ENCODE measurements at places on chromosomes 1 and 21.

GRCh38 chr1:51842261-51842660 lies 36.3 kb downstream of the NRDC start:
- DNase-seq, result no peak

DNA sequence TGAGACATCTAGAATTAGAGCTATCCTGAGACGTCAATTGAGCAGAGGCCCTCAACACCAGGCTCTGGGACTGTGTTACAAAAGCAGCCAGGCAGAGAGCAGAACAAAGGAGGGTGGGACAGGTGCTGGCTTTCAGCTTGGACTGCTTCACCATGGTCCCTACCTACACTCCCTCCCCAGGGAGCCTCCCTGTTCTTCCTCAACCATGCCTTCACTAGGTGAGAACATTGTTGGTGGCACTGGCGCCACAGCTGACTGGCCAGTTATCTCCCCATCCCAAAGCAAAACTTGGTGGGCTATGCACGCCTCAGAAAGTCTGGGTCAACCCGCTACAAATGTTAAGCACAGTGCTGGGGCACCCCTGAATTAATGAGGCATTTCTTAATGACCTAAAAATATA lies 87.8 kb downstream of the NMNAT2 start:
- no peak for DNase-seq

DNA sequence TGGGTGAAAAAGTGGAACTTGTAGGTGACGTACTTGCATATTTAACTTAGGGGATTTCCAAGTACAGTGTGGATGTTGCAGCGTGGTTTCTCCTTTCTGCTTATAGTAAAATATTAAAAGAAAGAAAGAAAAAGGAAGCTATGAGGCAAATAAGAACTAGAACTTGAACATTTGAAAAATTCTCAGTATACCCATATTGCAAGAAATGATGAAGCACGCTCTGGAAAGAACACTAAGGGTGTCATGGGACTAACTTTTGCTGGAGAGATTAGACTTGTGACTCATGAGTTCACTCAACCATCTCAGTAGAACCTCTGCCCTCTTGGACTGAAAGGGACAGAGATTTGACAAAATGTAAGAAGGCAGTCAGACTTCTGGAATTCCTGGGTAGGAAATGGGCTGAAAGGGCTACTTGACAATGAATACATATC lies 704.5 kb upstream of the ADGRL4 start:
- DNase-seq, result no peak

DNA sequence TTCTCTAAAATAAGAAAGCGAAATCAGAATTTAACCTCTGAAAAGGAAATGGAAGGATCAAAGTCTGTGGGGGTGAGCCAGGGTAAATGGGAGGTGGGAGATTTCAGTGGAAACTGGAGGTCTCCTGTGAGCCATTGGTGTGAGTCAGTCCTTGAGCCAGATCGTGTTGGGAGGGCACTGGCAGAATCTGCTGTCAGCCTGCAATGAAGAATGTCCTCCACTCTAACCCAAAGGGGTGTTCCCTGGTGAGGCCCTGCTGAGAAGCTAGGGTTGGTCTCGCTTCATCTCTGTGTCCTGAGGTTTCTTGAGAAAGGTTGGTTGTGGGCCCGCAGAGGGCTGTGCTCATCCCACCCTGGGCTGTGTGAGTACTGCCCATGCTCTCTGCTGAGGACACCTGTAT lies 2.4 kb downstream of the QSOX1 start:
- no peak for DNase-seq

DNA sequence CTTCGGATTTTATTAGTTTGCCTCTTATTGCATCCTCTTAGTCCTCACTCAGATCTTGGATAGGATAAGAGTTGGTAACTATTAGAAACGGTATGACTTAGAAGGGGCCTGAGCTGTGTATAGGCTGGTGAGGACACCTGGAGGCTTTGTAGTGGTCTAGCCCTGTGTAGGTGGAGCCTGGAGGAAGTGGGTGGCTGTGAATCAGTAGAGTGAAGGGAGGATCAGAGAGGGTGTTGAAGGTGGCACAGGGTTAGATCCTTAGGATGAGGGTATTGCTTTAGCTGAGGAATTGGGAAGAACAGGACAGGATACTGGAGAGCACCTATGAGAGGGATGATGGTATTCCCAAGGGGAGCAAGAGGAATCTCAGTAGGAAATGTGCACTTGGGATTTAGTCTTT lies 5.7 kb downstream of the VANGL1 start:
- DNase-seq, result no peak

DNA sequence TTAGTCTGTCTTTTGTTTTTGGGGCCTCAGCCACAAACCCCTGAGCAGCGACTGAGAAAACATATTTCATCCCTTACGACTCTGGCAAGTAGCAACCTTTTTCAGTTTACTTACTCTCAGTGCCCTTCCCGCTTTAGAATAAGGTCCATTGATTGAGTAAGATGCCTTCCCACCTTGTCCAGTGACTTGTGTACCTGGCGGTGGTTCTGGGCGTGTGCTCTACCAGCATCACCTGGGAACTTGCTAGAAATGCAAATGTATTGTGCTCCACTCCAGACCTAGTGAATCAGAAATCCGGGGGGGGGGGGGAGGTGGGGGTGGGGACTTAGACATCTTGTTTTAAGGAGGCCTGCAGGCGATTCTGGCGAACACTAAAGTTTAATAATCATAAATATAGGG lies 72.1 kb downstream of the S1PR1 start:
- DNase-seq, result no peak

- DNase-seq, result no peak
Observed at GRCh38 chr1:192751260-192751659, 57.6 kb upstream of the RGS2 start.

DNA sequence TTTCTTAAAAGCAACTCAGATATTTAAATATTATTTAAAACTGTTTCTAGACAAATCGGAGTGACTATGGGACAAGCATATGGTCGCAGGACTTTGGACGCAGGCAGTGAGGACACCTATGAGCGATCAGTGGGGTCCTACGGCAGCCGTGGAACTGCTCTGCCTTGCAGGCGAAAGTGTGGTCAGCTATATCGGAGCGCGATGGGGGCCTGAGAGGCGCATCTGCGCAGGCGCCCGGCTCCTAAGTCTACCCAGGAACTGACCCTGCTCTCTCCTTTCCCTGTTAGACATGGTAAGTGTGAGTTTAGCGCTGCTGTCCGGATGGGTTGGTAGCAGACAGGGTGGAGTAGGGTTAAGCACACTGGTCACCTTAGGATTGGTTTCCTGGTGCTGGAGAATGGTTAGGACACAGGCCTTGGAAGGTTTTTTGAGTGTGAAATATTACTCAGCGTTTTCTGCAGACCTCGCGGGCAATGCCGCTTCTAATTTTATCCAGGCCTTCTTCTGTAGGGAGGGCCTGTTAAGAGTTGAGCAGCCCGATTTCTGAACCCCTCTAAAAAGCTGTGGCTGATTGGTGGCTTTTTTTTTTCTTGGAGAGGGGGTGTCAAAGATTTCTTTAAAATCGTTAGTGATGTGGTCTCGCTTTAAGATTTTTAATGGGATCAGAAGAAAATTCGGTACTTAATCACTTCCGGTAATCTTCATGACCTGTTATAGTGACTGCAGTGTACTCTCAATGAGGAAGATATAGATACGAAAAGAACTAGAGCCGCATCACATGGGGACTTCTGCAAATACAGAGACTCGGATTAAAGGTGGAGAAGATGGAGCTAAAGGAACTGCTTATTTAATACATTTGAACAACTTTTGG lies at the start of gene RABGGTB:
Gene RABGGTB, plus strand, starts transcription at position 274 of the 871 bp plus-strand sequence. Its CDS starts 16 bp downstream, at position 290.
- DNase-seq, result peak; percentile 93

DNA sequence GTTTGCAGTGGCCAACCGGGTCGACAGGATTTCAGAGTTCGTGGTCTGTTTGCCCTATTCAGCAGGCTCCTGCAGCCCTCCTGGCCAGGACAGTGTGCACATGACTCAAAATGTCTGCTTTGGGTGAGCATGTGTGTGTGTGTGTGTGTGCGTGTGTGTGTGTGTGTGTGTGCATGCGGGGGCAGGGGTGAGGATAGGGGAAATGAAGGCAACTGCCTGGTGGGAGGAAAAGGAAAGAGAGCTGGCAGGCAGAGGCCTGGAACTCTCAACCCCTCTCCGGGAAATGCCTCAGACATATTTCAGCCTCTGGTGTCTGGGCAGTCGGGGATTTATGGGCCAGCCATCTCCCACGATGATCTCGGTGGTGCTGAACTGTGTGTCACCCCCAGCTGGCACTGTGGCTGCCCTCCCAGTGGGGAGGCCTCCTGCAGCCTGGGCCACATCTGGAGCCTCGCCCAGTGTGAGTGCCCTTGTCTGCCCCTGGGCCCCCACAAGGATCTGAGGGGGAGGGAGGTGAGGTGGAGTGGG lies 15.2 kb downstream of the CDCP2 start:
- DNase-seq, result no peak

DNA sequence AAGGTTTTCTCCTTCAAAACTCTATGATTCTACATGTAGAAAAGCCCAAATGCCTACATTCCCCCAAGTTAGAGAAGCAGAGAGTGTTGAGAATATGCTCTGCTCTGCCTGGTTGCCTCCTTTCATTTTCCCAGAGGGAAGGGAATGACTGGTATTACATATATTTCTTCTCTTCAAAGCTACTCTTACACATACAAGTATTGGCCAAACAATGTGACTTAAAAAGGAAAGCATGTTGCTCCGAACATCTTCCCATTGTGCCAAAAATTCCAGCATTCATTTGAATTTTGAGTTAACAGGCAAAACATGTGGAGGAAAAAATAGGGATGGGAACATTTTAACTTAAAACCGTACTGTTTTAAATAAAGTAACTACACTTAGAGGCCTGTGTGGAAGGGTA lies 125.2 kb downstream of the COQ8A start:
- DNase-seq, result no peak

- no peak for DNase-seq
Observed at GRCh38 chr1:216710055-216710454, 13.2 kb downstream of the ESRRG start.

DNA sequence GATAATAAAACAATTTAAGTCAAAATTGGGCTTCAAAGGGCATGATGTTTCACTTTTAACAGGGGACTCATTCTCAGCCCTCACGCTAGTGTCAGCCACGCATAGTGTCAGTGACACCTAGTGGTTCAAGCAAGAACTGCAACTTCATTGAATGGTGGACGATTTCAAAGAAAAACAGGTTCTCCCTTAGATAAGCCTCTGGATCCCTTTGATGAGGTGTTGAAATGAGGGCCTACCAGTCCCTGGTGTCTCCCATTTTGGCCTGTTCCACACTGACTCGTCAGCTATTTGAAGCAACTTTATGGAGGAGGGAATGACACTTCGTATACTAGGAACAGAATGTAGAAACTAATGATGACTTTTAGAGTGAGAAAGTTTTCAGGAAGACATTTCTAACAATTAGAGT lies 56.2 kb downstream of the FCRL5 start:
- DNase-seq, result peak; percentile 9

DNA sequence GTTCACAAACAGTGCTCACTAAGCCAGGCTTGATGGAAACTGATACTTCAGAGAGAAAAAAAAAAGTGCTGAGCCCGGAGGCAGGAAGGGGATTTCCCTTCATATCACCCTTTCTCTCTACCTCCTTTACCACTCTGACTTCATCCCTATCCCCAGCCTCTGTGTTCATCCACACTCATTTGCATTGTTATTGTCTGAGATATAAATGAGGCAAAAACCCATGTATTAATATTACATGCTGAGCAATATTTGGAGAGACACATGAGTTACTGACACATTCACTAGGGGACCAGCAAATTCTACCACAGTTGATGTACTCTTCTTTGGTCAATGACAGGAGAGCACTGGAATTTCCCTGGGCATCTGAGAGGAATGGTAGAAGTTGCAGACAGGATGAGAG lies 175.8 kb downstream of the TNFSF18 start:
- no peak for DNase-seq

GRCh38 chr1:195568389-195568788 lies 1039.9 kb downstream of the KCNT2 start:
- no peak for DNase-seq

- no peak for DNase-seq
Observed at GRCh38 chr1:33624261-33624990, 152.0 kb downstream of the ZSCAN20 start.

DNA sequence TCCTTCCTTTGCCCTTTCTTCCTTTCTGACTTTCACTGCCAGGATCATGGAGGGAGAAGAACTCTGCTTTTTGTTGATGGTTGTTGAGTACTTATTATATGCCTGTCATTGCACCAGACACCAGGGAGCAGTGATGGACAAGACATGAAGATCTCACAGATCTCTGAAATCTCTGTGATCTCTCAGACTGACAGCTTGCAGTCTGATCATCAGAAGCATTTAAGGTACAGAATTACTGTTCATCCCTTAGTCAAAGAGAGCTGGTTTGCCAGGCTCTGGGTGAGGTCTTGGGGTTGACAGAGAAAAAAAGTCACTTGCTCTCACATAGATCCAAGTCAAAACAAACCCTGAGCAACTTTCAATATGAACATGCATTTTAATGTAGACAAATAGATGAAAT lies 299.5 kb upstream of the FMN2 start:
- DNase-seq, result no peak

DNA sequence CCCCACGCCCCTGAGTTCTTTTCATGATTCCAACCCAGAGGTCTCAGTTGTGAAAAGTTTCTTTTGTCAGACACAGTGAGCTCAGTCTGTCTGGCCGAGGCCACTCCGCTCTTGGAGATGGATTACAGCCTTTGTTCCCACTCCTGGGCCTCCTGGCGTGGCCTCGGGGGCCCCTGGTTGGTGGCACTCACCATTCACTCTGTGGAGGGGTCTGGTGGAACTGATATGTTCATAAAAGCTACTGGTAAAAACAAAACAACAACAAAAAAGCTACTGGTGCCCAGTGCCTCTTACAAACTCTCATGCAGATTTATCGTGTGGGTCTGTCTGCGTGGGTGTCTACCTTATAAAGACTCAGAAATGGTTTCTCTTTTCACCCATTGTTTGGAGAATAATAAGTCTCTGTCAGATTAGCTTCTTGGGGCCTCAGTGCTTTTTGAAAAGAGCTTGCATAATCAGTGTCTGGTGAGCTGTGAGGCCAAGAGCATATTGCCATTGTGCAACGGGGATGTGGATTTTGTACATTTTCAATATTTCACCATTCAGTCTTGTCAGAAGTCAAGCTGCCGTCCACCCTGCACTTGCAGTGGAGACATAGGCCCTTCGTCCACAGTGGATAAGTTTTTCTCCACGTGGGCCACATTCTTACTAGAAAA lies 86.7 kb downstream of the GALNT2 start:
- DNase-seq, result no peak

- peak; percentile 25 for DNase-seq
Observed at GRCh38 chr1:116667575-116668105, at the start of gene IGSF3. Gene IGSF3, minus strand, starts transcription at chr1:116667733. Its CDS starts 1,407 bp downstream, at chr1:116666326.

DNA sequence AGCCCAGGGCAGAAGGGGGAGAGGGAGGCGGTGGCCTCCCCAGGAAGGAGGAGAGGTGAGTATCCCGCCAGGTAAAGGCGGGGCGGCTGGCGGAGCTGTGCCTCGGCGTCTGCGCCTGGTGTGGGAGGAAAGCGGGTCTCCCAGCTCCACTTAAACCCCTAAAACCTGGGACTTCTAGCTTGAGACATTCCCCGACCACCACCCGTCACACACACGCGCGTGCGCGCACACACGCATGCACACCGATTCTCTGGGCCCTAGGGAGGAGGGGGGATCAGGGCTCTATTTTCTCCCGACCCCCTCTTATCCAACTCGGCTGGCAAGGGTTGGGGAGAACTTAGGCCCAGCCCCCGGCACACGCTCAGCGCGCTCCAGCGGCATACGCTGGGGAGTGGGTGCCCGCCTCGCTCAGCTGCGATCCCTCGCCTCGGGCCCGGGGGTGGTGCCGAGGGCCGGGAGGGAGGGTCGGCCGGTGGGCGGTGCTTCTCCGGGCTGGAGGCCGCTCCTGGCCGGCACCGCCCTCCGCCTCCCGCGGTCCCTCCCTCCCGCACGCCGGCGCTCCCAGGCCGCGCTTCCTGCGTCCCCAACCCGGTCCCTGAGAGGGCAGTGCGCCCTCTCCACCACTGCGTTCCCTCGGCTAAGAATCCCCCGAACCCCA lies at the start of gene TMEM51:
Gene TMEM51, plus strand, starts transcription at position 564 of the 658 bp plus-strand sequence. CDS start 61,341 bp downstream, outside the sequence.
- no peak for DNase-seq
